Stimulated activated CD4-positive, alpha-beta T cell treated with anti-CD3 and anti-CD28 coated beads, Interleukin-1b, Interleukin-23, amount 100 ng/mL, for 1 hour (primary cell): ENCODE measurements at places on chromosomes 2 and 18.

GRCh38 chr2:168211664-168212163 lies 35.7 kb downstream of the STK39 start:
- DNase-seq = no peak

DNA sequence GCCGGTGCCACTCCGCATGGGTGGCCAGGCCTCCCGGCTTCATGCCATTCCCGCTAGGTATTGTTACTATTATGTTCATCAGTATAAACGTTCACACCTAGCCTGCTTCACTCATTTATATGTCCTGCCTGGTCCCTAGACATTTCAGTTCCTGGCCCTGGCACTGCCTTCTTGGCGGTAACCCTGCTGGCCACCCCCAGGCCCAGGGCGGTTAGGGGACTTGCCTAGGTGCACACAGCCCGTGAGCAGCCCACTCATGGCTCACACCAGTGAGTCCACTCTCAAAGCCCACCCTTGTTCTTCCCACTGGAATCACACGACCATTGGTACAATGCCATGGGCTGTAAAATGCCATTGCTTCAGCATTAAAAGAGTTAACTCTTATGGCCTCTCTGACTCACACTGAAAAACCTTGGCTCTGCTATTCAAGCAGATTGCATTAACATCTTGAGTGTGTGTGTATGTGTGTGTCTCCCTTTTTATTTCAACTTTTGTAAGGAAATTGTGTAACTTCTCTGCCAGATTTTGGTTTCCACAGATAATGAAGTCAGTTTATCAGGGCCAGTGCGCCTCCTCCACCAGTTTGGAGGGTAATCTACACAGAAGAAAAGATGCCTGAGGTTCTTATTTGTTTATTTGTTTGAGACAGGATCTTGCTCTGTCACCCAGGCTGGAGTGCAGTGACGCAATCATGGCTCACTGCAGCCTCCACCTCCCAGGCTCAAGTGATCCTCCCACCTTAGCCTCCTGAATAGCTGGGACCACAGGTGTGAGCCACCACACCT lies 74.2 kb downstream of the RAB31 start:
- no peak for DNase-seq

GRCh38 chr2:124248386-124248785 lies 223.3 kb downstream of the CNTNAP5 start:
- DNase-seq = no peak

GRCh38 chr18:70221915-70222278 lies 16.4 kb upstream of the RTTN start:
- no peak for DNase-seq

DNA sequence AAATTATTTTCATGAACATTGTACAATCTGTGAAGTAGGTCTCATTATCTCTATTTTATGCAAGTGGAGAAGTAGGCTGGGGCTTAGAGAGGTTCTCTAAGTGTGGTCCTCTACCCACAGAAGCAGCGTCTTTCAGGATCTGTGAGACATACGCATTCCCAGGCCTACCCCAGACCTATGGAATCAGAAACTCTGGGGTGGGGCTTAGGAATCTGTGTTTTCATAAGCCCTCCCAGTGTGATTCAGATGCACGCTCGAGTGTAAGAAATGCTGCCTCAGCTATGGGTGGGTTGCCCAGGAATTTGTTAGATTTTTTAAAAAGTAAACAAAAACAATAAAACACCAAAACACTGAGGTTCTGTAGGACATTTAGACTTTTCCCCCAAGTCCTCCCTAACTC lies 14.8 kb upstream of the ZAP70 start:
- DNase-seq = no peak

DNA sequence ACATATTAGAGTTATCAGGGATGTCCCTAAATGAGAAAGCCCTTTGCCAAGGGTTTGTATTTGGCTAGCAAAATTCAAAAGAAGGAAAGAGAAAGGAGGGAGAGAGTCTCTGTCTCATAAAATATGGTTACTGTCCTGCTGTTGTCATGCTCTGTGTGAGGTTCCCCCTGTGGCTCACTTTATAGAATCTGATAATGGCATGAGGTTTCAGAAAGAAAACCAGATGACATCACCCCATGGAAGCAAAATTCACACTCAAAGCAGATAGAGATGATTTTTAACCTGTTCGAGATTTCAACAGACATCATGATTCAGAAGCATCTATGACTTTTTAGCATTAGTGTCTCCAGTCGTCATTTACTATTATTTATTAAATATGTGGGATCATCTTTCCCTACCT lies 165.0 kb upstream of the SESTD1 start:
- DNase-seq = no peak

DNA sequence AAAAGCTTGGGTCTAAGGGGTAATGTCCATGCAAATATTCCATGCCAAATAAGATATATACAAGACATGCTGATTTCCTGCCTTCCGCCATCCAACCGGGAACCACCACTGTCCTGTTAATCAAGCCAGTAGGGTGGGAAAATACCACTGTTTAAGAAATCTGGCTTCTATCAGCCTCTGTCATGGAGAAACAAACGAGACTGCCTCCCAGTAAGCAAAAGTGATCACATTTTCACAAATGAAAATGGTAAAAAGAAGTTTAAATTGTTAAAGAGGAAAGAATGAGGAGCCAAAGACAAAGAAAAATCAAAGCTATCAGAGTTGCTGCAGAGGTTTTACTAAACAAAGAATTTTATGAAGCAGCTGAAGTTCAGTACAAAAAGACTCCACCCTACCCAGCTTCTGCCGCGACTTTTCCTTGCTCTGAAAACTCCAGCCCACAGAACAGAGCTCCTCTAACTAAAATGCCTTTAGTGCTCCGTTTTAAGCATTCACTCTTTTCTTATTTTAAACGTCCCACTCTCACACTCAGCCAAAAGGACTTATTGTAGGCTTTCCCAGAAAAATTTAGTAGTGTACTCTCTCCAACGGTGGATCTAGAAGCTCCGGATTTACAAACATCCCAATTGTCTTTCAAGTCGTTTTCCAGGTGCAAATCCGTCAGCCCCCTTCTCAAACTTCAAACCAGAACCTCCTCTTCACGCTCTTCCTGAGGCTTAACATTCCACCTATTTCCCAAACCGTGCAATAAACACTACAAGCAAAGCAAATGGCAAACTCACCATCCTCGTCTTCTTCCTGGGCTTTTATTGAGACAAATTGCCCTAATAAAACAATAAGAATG lies 613 bp downstream of the COL5A2 start:
- no peak for DNase-seq

DNA sequence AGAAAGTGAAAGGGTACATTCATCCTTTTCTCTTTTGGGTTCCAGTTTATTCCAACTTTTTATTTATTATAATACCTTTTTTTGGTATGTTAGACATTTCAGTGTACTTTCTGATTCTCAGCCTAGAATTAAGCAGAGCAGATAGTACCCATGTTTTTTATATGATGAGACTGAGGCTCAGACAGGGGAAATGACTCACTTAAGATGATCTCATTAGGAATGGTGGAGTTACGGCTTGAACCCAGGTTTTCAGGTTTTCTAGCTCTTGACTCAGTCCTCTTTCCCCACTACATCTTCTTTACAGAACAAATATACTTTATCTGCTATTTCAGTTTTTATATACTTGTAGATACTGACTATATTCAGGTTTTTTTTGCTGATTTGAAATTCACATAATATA lies 51.7 kb upstream of the OTX1 start:
- no peak for DNase-seq

DNA sequence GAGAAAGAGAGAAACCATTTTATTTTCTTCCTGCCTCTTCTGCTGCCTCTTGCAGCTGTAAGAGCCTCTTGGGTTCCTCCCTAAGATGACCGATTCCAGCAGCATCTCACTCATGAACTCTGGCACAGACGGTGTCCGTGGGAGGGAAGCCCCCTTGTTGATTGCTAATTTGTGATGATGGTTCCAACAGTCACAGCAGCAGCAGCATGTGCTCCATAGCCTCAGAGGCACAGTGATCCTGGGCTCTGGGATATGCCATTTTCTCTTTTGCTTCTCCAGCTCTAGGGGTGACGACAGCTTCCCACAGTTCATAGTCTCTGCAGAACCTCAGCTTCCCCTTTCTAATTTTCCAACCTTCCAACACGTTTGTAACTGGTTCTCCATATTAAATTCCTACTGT lies 324.2 kb upstream of the HS6ST1 start:
- DNase-seq = no peak
